ENCODE measurements at places on chromosomes 16 and 17.

- DNase-seq = no peak
These were observed 1.6 kb downstream of the RND2 start for GRCh38 chr17:43026595-43026994.

DNA sequence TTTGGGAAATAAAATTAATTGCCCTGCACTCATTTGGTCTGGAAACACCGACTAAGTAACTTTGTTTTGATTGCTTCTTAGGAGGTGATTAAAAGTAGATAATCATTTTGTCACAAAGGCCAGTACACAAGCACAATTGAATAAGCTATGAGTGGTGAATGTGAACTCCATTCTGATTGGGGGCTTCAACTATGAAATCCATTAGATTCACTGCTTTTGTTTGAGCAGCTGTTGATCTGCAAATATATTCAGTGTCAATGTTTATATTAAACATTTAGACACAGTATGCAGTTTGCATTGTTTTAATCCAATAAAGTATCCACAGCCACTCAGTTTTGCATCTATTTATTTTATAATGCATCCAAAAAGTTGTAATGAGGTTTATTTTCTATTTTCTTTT is 817.5 kb downstream of the CDH11 start:
- DNase-seq = no peak

GRCh38 chr16:87367529-87367928 is 16.0 kb downstream of the FBXO31 start:
- no peak for DNase-seq

DNA sequence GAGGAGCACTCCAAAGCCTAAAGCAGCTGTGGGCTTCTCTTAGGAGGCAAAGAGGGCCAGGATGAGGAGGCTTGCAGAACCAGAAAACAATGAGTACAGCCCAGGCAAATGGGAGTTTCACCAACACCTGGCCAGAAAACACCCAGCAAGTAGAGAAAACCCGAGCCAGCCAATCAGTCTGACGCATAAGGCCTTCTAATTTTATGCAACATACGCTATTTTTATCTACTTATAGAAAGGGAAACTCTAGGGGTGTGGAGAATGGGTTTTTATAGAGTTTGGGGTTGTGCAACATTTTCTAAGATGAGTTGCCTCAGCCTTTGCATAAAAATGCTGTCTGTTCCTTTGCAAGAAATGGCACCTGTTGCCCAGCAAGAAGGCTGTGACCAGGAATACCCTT is 529.0 kb upstream of the CDH5 start:
- no peak for DNase-seq

DNA sequence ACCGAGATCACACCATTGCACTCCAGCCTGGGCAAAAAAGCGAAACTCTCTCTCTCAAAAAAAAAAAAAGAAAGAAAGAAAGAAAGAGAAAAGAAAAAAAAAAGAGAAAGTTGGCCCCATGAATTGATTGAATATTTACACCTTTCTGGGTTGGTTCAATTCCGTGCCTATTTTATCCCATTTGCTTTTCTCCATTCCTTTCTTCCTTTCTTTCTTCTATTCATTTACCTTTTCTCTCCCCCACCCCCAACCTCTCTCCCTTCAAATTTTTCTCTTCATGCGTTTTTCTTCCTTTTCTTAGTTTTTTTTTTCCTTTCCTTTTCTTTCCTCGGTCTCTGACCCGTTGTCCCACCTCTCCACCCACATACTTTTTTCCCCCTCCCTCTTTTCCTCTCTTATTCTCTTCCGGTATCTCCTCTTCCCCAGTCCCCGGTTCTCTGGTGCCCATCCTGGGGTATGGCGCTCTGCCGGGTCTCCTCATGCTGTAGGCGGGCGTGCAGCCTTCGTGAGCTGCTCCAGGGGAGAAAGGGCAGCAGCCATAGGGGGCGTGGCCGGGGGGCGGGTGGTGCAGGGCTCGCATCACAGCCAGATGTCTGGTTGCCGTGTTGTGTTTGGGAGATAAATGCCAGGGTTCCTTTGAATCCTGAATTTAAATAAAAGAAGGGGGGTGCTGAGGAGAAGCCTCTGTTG is 5.3 kb upstream of the COL1A1 start:
- DNase-seq = no peak

DNA sequence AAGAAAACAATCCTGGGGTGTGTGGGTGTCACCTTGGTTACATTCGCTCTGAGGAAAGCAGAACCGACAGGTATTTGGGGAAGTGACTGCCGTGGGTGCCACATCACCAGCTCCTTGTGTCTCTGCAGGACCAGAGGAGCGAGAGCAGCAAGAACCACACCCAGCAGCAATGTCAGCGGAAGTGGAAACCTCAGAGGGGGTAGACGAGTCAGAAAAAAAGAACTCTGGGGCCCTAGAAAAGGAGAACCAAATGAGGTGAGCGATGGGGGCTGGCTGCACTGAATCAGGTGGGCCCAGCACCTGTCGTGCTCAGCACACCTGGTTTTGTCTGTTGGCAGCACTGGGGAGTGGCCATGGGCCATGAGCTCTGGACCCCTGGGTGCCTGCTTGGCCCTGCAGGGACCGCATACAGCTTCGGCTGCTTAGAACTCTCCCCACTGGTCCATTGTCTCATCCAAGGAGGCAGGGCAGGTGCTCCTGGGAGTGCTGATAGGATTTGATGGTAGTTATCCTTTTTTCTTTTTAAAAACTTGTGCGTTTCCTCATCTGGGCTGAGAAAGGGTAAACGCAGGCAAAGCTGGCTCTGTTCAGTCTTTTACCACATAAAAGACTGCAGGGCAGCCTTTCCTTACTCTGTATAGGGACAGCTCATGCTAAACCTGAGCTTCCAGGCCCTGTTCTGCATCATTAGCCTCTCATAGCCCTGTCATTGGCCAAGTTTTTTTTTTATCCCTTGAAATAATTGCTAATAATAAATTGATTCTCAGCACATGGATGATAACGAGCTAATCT is 29.4 kb downstream of the HMOX2 start:
- no peak for DNase-seq

DNA sequence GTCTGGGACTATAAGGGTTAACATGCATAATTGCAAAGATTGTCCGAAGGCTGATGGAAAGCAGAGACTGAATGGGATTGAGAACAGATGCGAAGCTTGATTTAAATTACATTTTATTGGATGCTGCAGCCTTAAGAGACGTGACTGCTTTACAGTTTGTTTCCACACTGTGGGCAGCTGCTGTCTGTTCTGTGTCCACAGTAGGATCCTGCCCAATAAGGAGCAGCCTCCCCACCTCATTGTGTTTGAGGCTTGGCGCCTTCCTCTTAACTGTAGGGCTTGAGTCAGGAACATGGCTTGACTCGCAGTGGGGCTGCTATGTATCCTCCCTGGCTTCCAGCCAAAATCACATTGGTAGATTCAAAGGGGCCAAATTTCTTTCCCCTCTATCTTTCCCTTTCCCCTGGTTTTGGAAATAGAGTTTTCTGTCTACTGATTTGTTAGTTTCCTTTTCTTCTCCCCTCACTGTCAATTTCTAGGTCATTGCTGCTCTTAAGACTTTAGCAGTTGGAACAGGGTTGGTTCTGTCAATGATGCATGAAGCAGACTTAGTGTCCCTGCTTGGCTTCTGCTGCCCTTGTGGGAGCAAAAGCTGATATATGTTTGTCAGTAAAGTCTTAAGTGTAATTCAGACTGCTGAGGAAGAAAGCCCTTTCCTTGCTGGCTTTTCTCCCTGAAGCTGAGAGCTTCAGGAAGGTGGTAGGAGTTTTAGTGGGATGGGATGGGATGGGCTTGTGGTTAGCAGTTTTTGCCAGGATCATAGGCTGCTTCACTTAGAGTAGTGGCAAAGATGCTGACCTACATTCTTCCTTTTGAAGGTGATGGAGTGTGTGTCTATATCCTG is 5.0 kb upstream of the RARA start:
- DNase-seq = no peak

GRCh38 chr17:54426296-54426886 is 474.3 kb upstream of the TOM1L1 start:
- DNase-seq = no peak

Data from iPS DF 6.9 (cell line).